ENCODE measurements at places on chromosomes 2 and 18. TPM values are rescaled to one million over a fixed set of nuclear protein-coding genes. Genes with fewer than 3 reads are reported as not detected.

FTCDNL1 gene
- total RNA-seq, result 1.00 TPM

CABYR gene
- total RNA-seq, result 3.6 TPM

GKN2 gene
- not detected for total RNA-seq

ABCG8 gene
- not detected for total RNA-seq

GLB1L gene
- 38.6 TPM for total RNA-seq

WNT10A gene
- total RNA-seq, result not detected

KYNU gene
- 9.5 TPM for total RNA-seq

Data from smooth muscle cell of bladder (primary cell).